ENCODE measurements at places on chromosomes 1 and 21.

DNA sequence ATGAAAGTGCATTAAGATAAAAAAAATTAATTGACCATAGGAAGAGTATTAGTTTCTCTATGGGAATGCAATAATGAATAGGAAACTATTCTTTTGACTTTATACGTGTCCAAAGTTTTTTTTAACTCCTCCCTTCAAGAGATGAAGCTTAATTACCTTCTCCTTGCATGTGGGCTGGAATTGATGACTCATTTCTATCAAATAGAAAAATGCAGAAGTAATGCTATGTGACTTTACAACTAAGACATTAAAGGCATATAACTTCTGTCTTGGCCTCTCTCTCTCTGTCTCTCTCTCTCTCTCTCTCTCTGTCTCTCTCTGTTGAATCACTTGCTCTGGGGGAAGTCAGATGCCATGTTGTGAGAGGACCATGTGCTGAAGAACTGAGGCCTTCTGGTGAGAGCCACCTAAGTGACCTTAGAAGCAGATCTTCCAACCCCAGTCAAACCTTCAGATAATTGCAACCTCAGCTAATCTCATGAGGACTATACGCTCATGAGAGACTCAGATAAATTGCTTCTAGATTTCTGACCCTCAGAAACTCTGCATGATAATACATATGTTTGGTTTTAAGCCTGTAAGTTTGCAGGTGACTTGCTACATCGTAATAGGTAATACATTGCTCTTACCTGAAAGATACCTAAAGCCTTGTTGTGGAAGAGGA, 414.2 kb downstream of the KCNT2 start:
- no peak for DNase-seq

DNA sequence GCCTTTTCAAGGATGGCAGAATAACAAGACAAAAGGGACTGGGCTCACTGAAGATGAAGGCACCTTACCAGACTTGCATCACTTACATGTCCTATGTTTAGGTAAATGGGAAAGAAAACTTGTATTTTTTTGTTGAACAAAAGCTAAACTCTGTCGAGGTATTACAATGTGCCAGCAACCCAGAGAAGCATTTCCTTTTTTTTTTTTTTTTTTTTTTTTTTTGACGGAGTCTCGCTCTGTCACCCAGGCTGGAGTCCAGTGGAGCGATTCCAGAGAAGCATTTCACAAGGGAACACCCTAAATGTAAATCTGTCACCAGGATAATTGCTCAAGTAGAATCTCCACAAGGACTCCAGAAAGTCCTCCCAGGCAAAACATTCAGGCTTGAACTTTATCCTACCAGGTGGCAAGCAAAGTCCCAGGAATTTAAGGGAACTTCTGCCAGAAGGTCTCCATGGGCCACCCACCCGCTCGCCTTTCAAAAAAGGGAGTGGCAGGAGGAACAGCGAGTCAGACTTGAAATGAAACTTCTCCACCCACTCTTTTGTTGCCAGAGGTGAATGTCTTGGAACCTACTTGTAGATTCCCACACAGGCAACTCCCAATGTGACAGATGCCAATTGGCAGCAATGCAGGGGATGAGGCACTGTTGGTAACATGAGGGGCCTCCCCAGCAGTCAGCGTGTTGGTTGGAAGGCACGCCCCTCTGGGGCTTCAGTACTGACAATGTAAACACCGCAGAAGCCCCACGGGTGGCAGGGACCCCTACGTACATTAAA, 125.0 kb downstream of the TIAM1 start:
- DNase-seq, result no peak

- DNase-seq, result no peak
Measured at GRCh38 chr1:93196591-93196990, 16.1 kb downstream of the CCDC18 start.

GRCh38 chr1:47984175-47984789, 12.9 kb downstream of the TRABD2B start:
- no peak for DNase-seq

DNA sequence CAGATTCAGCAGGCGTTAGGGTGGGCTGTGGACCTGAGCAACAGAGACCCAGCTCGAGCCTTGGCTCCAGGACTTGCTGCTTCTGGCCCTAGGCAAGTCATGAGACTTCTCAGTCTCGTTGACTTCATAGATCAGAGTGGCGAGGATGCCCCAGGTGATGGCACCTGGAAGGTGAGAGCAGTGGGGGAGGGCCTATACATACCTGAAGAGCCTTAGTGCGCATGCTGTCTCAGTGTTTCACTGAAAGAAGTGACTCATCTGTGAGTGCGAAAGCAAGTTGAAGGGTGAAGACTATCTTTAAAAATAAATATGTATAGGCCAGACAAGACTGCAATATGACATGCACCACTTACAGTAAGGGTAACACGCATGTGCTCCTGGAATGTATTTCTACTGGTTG, 10.1 kb downstream of the PLEKHA6 start:
- no peak for DNase-seq

DNA sequence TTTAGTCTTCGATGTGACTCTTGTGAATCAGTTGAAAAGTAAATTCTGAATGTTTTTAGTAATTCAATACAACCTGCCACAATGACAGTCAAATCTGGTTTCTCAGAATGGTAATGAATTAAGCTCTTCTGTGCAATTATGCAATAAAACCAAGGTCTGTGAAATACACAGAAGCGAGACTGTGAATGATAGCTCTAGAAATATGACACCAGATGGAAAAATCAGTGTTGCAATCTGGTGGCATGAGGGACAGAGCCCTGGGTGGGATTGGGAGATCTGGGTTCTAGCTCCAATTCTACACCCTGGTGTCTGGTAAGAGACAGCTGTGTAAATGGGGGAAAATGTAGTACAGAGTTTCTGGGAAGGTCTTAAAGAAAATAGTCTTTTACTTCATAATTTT, 586.4 kb upstream of the ZRANB2 start:
- DNase-seq, result no peak

Data from HTR-8/SVneo (cell line).